Stimulated activated CD8-positive, alpha-beta memory T cell treated with anti-CD3 and anti-CD28 coated beads, Interleukin-15, amount 100 ng/mL, for 24 hours (primary cell): ENCODE measurements at places on chromosomes 6 and 20.

DNA sequence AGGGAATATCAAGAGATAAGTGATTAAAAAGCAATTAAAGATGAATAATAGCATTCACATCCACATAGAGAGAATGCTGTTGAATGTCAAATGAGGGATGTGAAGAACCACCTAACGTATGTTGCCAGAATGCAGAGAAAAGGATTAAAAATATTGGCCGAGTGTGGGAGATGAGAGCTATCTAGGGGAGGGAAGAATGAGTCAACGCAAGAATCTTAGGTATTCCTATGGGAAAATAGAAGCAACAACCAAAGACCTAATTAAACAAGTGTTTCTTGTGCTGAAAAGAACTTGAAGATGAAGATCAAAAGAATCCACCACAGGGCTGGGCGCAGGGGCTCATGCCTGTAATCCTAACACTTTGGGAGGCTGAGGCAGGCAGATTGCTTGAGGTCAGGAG, 12.2 kb upstream of the RSPH3 start:
- no peak for DNase-seq

- DNase-seq: no peak
Measured at GRCh38 chr20:62549499-62550086, 73.8 kb upstream of the GATA5 start.

DNA sequence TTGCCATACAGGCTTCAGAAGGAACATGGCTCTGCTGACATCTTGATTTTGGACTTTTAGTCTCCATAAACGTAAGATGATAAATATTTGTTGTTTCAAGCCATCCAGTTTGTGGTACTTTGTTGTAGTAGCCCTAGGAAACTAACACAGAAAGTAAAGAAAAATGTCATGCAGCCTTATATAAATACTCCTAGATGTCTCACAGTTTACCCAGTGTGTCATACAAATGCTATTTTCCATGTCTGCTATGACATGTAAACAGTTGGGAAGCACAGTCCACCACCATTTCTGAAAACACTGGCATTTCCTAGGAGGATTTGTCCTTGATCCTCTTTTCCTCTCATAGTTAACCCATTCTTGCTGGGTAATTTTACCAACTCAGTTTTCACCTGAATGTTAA, 30.6 kb upstream of the ME1 start:
- no peak for DNase-seq

- DNase-seq: no peak
Measured at GRCh38 chr20:35826397-35826998, 54.7 kb downstream of the PHF20 start.

GRCh38 chr20:1636621-1637020, 16.8 kb upstream of the SIRPB1 start:
- DNase-seq: no peak

DNA sequence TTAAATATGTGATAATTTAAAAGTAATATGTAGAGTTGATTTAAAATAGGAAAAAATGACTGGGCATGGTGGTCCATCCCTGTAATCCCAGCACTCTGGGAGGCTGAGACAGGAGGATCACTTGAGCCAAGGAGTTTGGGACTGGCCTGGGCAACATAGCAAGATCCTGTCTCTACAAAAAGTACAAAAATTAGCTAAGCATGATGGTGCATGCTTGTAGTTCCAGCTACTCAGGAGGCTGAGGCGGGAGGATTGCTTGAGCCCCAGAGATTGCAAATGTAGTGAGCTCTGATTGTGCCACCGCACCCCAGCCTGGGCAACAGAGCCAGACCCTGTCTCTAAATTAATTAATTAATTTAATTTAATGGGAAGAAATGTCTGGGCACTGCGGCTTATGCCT, 44.2 kb upstream of the CDYL start:
- DNase-seq: no peak

GRCh38 chr20:60321601-60322000, 363.4 kb downstream of the CDH26 start:
- DNase-seq: no peak

DNA sequence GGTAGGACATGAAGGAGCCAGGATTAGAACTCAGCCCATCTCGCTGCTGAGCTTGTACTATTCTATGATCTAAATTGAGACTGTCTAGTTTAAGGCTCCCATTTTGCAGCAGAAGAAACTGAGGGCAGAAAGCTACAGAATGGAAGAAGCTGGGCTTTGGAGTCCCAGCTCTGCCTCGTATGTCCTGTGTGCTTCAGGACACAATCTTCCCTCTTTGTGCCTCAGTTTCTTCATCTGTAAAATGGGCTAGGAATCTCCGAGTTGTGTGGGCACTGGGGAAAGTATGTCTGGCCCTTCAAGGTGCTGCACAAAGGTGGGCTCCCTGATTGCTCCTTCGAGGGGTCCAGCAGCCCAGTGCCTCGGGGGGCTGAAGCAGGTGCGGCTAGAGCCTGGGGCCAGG, 20.7 kb downstream of the NOL4L start:
- no peak for DNase-seq

DNA sequence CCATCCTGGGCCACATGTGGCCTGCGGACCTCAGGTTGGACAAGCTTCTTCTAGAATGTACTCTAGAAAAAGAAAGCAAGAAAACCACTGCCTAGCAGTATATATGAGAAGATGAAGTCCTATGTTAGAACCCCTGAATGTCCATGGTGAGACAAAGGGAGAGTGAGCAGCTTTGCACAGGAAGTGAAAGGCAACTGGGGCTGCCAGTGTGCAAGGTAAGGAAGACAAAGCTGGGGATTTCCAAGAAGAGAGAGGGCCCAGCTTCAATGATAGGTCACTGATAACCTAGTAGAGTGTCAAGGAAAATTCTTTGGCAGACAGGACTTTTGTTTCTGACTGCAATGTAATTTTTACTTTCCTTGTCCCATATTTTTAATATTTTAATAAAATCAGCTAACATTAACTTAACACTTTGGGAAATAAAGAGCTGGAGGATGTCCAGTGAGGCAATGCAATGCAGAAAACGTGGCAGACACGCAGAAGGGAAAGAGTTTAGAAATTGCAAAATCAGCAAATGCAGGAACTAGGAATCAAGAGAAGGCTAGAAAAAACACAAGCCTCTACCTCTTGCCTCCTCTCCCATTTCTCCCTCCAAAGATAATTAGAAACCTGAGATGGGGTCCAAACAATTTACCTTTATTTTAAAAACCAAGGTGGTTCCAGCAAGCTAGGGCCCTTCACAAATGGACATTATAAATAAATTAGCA, 47.4 kb downstream of the CYP39A1 start:
- DNase-seq: no peak

DNA sequence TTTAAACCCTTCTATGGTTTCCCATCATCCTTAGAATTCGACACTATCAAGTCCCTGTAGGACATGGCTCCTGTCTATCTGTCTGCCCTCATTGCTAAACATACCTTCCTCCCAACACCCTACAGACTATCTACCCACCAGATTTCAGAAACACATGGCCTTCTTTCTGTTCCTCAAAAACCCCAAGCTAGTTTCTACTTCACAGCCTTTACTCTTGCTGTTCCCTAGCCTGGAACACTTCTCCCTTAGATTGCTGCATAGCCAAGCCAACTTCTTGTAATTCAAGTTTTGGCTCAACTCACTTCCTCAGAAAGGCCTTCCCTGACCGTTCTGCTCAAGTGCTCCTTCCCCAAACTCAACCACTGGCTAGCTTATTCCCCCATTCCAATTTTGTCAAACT, 156.2 kb downstream of the BTBD9 start:
- DNase-seq: no peak

- DNase-seq: no peak
Measured at GRCh38 chr6:12927746-12928145, 211.2 kb downstream of the PHACTR1 start.

GRCh38 chr6:153411070-153411648, 280.1 kb upstream of the RGS17 start:
- no peak for DNase-seq

GRCh38 chr6:13358511-13358910, 30.2 kb upstream of the TBC1D7 start:
- DNase-seq: no peak

DNA sequence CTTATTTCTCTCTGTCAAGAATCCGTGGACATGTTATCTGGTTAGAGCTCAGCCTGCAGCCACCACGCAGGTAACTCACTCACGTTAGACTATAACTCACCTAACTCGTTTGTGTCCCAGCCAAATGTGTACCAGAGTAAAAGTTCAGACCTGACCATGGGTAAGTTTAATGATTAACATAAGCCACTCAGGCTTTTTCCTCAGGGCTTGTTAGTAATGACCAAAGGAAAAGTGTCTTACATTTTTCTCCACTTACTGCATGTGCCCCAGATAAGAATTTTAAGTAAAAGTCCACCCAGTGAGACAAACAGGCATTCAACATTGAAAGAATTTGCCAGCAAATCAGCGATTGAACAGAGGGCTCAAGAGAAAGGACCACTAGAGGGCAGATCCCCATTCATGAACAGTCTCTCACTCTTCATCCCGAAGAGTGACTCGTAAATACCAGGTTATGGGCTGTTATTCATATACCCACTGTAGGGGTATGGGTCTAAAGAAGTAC, at the start of gene PKHD1:
PKHD1 (minus strand) TSS at position 116 of the 502 bp plus-strand sequence. CDS start 2,680 bp downstream, outside the sequence.
- no peak for DNase-seq

GRCh38 chr6:168107191-168107983, 28.4 kb upstream of the FRMD1 start:
- DNase-seq: no peak

GRCh38 chr20:40563296-40563950, 125.6 kb downstream of the MAFB start:
- no peak for DNase-seq

- no peak for DNase-seq
Measured at GRCh38 chr20:49559411-49560081, 8.4 kb downstream of the PTGIS start.

- no peak for DNase-seq
Measured at GRCh38 chr20:38119446-38119845, 45.6 kb downstream of the TGM2 start.

DNA sequence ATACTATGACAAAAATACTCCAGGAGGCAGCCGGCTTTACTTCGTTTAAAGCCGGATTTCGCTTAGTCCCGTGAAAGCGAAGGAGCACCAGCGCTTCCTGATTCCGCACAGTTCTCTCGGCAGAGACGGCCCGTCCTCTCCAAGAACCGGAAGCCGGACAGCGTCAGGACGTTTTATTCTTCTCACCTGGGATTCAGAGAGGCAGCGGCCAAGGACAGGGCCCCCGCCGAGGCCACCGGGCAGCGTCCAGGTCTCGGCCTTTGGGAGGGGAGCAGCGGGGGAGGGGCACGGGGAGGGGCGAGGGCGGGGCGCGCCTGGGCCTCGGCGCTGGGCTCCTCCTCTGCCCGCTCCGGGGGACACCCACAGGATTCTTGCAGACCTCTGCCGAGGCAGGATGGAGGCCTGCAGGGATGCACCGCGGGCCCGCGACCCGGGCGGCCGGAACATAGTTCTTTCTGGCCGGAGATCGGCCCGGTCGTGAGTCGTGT, 2.8 kb upstream of the DIDO1 start:
- no peak for DNase-seq

DNA sequence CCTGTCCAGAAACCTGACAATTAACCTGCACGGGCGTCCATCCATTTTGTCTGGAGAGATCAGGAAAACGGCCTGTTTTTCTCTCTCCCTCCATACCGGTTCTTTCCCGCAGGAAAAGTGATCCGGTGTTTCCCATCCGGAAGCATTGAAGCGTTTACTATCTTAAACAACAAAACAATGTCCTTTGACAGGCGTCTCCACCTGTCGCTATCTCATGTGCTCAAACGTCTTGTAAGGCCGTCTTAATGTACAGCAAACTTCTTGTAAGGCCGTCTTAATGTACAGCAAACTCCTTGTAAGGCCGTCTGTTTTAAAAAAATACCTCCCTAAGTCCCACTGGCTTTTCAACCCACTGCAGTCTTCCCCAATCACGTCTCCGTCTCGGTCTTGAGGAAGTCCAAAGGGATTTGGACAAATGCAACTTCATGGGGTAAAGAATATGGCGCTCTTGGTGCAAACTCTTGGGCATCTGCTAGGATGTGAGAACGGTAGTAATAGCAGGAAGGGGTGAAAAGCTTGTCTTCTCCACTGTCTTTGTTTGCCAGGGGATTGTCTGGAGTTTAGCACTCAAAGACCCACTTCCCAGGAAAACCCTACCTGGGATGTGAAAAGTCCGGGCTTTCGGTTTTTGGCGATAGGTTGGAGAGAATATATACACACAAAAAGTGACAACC, 29.9 kb upstream of the TRIM27 start:
- DNase-seq: no peak

GRCh38 chr6:157558049-157558448, 177.1 kb downstream of the ZDHHC14 start:
- DNase-seq: no peak

- no peak for DNase-seq
Measured at GRCh38 chr20:61382194-61382593, 130.1 kb downstream of the CDH4 start.

- no peak for DNase-seq
Measured at GRCh38 chr6:135251498-135252441, 70.7 kb downstream of the MYB start.

DNA sequence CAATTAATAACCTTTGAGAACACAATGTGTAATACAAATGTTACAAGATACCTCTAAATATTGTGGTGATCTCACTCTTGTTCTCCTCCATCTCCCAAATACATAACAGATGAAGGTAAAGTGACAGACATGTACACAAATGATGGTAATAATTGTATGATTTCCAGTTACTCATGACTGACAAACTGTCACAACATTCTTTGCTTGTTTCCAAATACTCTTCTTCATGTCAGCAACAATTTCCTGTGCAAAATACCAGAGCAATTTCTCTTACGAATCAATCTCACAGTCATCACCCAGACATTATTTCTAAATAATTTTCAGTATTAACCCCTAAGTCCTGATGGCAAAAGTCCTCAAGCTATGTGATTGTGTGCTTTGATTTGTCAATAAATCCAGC, 92.9 kb downstream of the RPS12 start:
- DNase-seq: no peak

GRCh38 chr20:9660236-9660868, 146.0 kb downstream of the LAMP5 start:
- no peak for DNase-seq

DNA sequence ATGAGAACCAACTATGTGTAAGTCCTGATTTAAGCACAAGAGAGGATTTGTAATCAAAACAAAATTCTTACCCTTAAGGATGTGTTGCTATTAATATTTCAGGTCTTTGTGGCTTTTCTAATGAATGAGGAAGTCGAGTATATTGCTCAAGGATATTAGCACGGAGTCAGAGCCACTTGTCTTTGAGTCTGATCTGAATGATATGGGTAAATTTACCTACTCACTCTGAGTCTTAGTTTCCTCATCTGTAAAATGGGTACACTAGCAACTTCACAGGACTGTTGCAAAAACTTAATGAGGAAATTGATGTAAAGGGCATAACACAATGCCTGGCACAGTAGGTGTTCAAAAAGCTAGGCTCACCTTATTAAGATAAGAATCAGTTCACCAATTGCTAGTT, 30.0 kb upstream of the QKI start:
- no peak for DNase-seq
